ENCODE measurements at places on chromosomes 3 and 15. TPM values are rescaled to one million over a fixed set of nuclear protein-coding genes. Genes with fewer than 3 reads are reported as not detected.

PLA1A gene
- total RNA-seq, result 1.1 TPM

AQP9 gene
- total RNA-seq, result 0.09 TPM

FBXW12 gene
- 0.27 TPM for total RNA-seq

EIF4A2 gene
- 383 TPM for total RNA-seq

ANKRD34C gene
- total RNA-seq, result not detected

SYNPR gene
- not detected for total RNA-seq

PAQR9 gene
- not detected for total RNA-seq

ITGA11 gene
- total RNA-seq, result 81.1 TPM

GSK3B gene
- 123 TPM for total RNA-seq

AMT gene
- 3.3 TPM for total RNA-seq

ERICH6 gene
- total RNA-seq, result 0.41 TPM

RABL3 gene
- 10.0 TPM for total RNA-seq

GOLGA8J gene
- total RNA-seq, result not detected

WDR93 gene
- total RNA-seq, result 0.49 TPM

ATP8B4 gene
- 0.99 TPM for total RNA-seq

SI gene
- total RNA-seq, result not detected

WNT7A gene
- total RNA-seq, result not detected

PTX3 gene
- 216 TPM for total RNA-seq

CLDN1 gene
- 0.18 TPM for total RNA-seq

CD86 gene
- not detected for total RNA-seq

CELSR3 gene
- 0.81 TPM for total RNA-seq

SLC51A gene
- not detected for total RNA-seq

ABTB1 gene
- total RNA-seq, result 8.2 TPM

ZNF620 gene
- total RNA-seq, result 0.99 TPM

CIP2A gene
- 7.1 TPM for total RNA-seq

FMN1 gene
- 9.2 TPM for total RNA-seq

CCNDBP1 gene
- total RNA-seq, result 44.6 TPM

ACTRT3 gene
- total RNA-seq, result 4.3 TPM

ADGRG7 gene
- not detected for total RNA-seq

ZNF501 gene
- total RNA-seq, result 13.1 TPM

HCLS1 gene
- total RNA-seq, result 2.7 TPM

Measured in fibroblast of the aortic adventitia (primary cell).